ENCODE measurements at places on chromosomes 12 and 14.

GRCh38 chr12:5371631-5372030, 60.3 kb upstream of the NTF3 start:
- H3K27me3 ChIP-seq = peaks cover 33% of the 10 kb centered on the region
- H3K4me3 ChIP-seq = no peak overlapping the region
- DNase-seq = no peak
- H3K4me1 ChIP-seq = no peaks in the 10 kb centered on the region

GRCh38 chr14:72315714-72316113, 383.5 kb downstream of the RGS6 start:
- DNase-seq = no peak
- H3K4me3 ChIP-seq = no peak overlapping the region
- H3K4me1 ChIP-seq = no peaks in the 10 kb centered on the region
- no peaks in the 10 kb centered on the region for H3K36me3 ChIP-seq
- no peaks in the 10 kb centered on the region for H3K27me3 ChIP-seq

GRCh38 chr12:60494244-60494643, 898.4 kb downstream of the SLC16A7 start:
- DNase-seq = no peak
- no peak overlapping the region for H3K27ac ChIP-seq
- H3K36me3 ChIP-seq = no peaks in the 10 kb centered on the region
- H3K4me1 ChIP-seq = peaks cover 10% of the 10 kb centered on the region

DNA sequence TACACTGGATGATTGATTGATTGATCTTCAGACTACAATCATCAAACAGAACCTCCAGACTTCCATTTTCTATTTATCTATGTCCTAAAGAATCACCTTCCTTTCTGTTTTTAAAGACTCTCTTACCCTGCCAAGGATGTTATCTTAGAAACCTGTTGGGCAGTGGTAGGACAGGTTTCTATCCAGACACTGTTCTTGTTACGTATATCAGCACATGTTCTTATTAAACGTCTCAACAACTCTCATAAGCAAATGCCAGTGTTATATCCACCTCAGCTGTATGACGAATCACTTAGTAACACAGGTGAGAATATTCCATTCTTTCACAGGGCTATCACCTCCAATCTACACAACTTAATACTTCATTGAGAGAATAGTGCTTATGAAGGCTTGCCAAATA, 40.2 kb upstream of the RPL10L start:
- DNase-seq = no peak
- no peak overlapping the region for H3K4me3 ChIP-seq

DNA sequence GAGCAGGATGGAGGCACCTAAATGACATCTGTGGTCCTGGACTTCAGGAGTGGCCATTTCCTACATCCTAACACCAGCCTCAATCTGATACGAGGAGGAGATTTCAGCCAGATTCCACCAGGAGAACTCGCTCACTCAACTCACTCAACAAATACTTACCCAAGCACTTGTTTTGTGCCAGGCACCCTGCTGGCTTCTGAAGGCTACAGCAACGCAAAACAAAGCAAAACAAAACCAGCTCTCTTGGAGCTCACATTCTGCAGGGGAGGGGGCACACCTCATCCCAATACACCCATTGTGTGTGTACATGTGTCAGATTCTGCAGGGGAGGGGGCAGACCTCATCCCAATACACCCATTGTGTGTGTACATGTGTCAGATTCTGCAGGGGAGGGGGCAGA, 144.8 kb downstream of the PIWIL1 start:
- H3K36me3 ChIP-seq = no peaks in the 10 kb centered on the region
- H3K4me3 ChIP-seq = no peak overlapping the region
- peaks cover 87% of the 10 kb centered on the region for H3K27me3 ChIP-seq
- no peak overlapping the region for H3K27ac ChIP-seq
- no peaks in the 10 kb centered on the region for H3K4me1 ChIP-seq

DNA sequence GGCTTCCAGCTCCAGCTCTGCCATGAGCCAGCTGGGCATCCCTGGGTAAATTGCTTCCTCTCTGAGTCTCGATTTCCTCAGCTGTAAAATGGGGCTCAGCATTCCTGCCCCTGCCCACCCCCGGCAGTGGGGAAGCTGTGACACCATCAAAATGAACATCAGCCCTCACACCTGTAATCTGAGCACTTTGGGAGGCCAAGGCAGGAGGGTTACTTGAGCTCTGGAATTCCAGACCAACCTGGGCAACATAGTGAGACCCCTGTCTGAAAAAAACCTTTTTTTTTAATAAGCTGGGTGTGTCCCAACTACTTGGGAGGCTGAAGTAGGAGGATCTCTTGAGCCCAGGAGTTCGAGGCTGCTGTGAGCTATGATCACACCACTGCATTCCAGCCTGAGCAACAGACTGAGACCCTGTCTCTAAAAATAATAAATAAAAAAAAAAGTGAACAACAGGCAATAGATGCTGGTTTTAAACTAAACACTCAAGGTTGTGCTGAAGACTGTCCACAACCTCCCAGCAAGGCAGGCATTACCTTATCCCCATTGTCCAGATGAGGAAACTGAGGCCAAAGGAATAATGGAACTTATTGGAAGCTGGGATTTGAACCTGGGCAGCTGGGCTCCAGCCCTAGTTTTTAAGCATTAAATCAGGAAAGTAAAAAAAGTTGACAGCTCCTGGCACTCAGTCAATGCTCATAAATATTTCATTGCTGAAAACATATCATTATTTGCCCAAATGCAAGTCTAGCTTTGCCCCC, 4.3 kb downstream of the TRPV4 start:
- H3K4me3 ChIP-seq = no peak overlapping the region
- no peaks in the 10 kb centered on the region for H3K36me3 ChIP-seq
- DNase-seq = no peak

GRCh38 chr14:76186308-76187027, 34.7 kb downstream of the GPATCH2L start:
- H3K4me1 ChIP-seq = peaks cover 9% of the 10 kb centered on the region
- DNase-seq = no peak
- no peaks in the 10 kb centered on the region for H3K27me3 ChIP-seq

DNA sequence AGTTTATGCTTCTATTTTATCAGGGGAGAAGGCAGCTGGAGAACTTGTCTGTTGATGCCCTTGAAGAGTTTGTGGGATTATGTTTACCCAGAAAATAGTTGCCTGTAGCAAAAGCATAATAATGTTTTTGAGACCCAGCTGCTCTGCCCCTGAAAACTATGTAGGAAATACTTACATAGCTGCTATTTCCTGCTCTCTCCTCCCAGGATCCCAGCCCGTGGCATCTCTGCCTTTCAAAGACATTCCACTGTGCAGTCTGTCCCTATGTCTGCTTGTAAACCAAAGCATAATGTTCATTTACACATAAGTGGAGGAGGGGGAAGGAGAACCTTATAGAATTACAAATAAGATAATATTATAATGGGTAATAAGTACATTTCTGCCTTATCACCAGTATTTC, 198.7 kb downstream of the SYT1 start:
- DNase-seq = no peak
- no peak overlapping the region for H3K4me3 ChIP-seq
- H3K4me1 ChIP-seq = no peaks in the 10 kb centered on the region
- H3K27me3 ChIP-seq = no peaks in the 10 kb centered on the region
- H3K27ac ChIP-seq = no peak overlapping the region
- no peaks in the 10 kb centered on the region for H3K36me3 ChIP-seq

DNA sequence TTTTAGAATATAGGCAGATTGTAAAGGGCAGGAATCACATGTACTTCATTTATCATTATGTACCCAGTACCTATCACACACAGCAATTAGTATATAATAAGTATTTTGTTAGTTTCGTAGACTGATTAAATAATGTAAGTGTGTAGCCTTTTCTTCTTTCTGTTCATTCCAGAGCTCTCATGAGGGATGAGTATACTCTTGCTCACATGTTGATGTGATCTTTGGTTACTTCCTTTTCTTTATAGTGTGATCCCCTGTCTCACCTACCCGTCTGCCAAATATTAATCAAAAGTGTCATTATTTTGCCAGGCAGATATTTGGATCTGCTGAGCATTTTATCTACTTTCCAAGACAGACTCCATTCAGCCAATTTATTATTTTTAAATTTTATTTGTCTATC, 156.1 kb downstream of the PCNX1 start:
- no peak for DNase-seq
- H3K27ac ChIP-seq = no peak overlapping the region
- H3K36me3 ChIP-seq = peaks cover 68% of the 10 kb centered on the region
- H3K4me1 ChIP-seq = peaks cover 4% of the 10 kb centered on the region
- H3K4me3 ChIP-seq = no peak overlapping the region

DNA sequence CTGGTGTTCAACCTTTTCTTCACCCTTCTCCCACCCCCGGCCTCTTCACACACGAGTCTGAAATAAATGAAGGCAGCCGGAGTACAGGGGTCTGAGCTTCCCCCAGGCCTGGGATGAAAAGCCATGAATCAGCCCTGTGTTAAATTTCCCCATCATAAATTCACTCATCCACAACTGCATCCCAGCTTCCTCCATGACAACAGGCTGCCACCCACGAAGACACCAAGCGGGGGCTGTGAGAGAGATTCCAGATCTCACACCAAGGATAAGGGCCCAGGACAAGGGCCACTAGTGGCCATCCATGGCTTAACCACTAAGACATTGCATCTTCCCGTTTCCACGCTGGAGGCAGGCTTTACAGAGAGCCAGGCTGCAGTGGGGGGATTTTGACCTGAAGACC, 93.9 kb upstream of the NCOR2 start:
- H3K4me3 ChIP-seq = no peak overlapping the region
- H3K4me1 ChIP-seq = peaks cover 26% of the 10 kb centered on the region
- no peaks in the 10 kb centered on the region for H3K27me3 ChIP-seq

Data from left ventricle myocardium inferior (tissue), 1 donor.